ENCODE measurements at places on chromosomes 3 and 15.
A peak's percentile ranks its signal among the peaks of the same experiment; 100 is the strongest.

DNA sequence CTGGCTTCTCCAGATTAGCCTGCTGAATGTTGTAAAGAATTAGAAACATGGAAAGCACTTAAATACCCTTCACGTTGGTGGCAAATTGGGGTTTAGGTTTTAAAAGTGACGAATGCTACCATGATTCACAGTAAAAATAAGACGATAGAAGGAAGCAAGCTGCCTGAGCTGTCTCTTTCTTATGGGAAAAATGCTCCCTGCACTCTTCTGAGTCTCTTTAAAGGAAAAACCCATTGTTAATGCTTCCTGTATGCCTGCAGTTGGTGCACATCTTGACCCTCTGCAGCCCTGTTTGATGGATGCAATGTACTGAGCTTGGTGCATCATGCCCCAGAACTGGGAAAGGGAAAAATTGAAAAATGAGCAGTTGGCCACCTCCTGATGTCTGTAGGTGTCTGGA is 258.6 kb upstream of the RASGRP1 start:
- no peak for DNase-seq

DNA sequence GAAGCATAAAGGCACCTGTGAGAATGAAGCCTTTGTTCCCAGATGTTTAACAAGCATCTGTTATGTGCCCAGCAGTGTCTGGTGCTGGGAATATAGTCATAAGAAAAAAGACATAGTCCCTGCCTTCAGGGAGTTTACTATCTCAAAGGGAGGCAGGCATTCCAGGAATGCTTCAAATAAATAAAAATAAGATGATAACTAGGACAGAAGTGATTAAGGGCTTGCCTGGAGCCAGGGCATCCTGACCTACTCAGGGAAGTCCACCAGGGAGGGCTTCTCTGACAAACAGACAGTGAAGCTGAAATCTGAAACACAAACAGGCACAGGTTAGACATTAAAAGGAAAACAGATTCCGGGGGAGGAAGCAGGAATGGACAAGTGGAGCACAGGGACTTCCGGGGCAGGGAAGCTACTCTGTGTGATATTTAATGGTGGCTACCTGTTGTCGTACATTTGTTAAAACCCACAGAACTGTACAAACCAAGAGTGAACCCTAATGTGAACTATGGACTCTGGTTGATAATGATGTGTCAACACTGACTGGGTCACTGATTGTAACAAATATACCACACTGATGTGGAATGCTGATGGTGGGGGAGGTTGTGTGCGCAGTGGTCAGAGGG is 53.3 kb downstream of the ITGB5 start:
- no peak for DNase-seq

- no peak for DNase-seq
Observed at GRCh38 chr3:126149256-126149902, 31.0 kb downstream of the ALDH1L1 start.

GRCh38 chr15:42628761-42629160 is 53.4 kb downstream of the STARD9 start:
- DNase-seq = no peak

DNA sequence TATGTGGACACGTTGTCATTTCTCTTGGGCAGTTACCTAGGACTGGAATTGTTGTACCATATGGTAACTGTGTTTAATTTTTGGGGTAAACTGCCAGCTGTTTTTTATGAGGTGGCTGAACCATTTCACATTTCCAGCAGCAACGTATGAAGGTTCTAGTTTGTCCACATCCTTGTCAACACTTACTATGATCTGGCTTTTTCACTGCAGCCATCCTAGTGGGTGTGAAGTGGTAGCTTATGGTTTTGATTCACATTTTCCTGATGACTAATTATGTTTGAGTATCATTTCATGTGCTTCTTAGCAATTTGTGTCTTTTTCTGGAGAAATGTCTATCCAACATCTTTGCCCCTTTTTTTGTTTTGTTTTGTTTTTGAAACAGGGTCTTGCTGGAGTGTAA is 96.2 kb downstream of the VGLL4 start:
- DNase-seq = no peak

- DNase-seq = no peak
Observed at GRCh38 chr3:146559388-146559787, 15.0 kb upstream of the PLSCR1 start.

- no peak for DNase-seq
Observed at GRCh38 chr3:138366006-138366759, 17.8 kb downstream of the MRAS start.

GRCh38 chr15:93037820-93038705 is 50.9 kb downstream of the RGMA start:
- no peak for DNase-seq

- no peak for DNase-seq
Observed at GRCh38 chr15:69553686-69554085, 101.1 kb downstream of the RPLP1 start.

DNA sequence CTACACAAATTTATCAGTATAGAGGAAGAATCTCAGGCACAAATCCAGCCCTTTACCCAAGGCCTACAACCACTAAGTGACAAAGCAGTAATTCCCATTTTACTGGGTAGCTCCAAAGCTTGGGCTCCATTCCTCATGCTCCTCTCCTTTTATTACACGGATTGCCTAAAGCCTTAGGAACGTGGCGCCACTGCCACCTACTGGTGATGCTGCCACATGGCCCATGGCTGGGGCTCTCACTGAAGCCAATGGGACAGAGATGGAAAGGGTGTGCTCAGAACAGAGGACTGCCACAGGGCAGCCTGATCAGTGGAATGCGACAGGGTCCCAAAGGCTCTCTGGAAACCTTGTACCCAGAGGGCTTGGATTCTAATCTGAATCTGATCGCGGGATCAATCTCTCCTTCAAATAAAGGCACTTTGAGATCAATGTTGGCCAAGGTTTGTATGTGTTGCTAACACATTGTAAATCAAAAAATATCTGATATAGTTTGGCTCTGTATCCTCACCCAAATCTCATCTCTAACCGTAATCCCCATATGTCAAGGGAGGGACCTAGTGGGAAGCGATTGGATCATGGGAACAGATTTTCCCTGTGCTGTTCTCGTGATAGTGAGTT is 33.5 kb upstream of the LYZL4 start:
- DNase-seq = peak; percentile 56

GRCh38 chr15:57019496-57020160 is 101.2 kb downstream of the TCF12 start:
- no peak for DNase-seq

DNA sequence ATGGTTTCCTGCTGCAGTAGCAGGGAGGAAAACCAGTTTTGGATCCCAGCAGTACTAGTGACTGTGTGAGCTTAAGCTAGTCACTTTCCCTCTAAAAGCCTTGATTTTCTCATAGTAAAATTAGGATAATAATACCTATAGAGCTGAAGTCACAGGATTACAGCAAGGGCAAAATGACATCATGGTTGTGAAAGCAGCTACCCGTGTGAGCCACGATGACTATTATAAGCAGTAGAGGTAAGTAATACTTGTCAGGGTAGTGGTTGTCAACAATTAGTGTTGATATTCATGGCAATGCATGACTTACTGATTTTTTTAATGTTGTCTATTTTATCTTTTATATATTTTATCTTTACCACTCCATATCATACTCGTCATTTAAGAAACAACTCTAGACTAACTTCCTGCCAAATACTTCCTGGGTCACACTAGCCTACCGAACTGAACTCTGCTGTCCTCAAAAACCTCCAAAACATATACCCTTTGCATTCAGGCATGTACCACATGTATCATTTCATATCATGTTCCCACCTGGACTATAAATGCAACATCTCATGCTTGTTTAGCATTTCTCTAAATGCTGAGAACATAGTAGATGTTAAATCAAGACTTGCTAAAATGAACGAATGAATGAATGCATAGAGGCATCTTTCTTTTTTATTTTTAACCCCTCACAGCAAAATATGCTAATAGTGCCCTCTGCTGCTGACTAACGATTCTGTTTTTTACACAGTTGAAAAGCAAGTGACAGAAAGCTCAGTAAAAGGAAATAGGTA is 172.6 kb downstream of the P3H2 start:
- DNase-seq = no peak

GRCh38 chr3:141063831-141064230 is 12.7 kb downstream of the SPSB4 start:
- DNase-seq = no peak

DNA sequence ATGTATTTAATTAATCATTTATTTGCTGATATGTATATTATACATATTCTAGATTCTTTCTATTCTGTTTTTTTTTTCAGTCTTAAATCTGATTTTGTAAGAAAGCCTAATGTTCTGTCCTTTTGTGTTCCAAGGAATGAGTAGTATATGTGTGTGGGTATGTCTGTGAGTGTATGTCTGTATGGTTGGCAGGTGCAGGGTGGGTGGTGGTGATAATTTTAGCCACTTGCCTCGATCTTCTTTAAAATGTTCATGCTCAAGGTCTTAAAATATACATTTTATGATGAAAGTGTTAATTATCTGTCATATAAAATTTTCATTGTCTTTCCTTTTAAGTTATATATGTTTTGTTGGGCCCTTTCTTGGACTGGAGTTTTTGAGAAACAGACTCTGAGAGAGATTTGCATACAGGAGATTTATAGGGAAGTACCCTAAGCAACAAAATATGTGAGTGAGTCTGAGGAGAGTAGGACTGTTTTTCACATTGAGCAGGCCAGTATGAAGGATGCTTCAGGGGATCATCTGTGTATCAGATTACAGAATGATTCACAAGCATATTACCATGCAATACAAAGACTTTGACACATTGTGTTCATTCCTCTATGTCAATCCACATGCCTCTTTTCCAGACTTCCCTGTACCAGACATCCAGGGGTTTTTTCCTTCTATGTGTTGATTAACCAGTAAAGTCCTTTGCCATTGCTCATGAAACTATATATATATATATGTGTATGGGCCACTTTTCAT is 211.0 kb upstream of the DPPA4 start:
- no peak for DNase-seq

- DNase-seq = no peak
Observed at GRCh38 chr3:182041668-182042291, 330.1 kb downstream of the SOX2 start.

GRCh38 chr15:82231842-82232241 is 30.7 kb downstream of the EFL1 start:
- no peak for DNase-seq

GRCh38 chr3:134658555-134658954 is 7.7 kb upstream of the KY start:
- no peak for DNase-seq

DNA sequence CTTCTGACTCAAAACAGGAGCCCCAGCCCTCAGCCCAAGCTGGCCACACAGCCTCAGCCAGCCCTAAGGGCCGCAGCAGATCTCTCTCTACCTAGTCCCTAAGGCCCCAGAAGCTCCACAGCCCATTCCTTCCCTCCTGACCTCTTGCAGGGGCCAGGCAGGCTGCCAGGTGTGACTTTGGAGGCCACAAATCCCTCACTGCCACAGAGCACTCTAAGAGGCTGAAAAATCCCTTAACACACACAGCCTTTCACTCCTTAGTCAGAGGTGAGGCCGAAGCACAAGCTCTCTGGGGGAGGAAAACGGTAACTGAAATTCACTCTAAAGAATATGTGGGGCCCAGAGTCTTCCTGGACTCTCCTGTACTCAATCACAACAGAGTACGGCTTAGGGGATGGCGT is 23.3 kb downstream of the LRRC2 start:
- no peak for DNase-seq

GRCh38 chr15:28885630-28886430 is at the start of gene APBA2:
Gene APBA2 (plus strand): TSS chr15:28885974. CDS start chr15:29053885, 167,911 bp downstream.
- DNase-seq = peak; percentile 47

GRCh38 chr3:53324105-53324504 is 23.2 kb downstream of the DCP1A start:
- DNase-seq = no peak

DNA sequence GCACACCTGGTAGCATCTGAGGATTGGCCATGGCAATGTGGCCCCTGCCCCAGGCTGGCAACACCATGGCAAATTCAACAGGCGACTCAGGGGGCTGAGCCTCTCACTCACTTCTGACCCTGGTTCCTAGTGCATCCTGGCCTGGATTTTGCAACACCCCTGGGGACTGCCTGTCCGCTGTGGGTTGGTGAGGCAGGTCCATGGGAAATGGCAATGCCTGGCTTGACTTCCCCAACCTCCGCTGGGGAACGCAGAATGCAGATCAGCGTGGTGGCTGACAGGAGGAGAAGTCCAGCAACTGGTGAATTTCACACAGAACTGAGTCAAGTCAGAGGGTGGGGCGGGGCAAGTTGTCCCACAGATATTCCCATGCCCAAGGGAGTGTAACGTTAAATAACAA is 3.9 kb upstream of the PSTPIP1 start:
- no peak for DNase-seq

DNA sequence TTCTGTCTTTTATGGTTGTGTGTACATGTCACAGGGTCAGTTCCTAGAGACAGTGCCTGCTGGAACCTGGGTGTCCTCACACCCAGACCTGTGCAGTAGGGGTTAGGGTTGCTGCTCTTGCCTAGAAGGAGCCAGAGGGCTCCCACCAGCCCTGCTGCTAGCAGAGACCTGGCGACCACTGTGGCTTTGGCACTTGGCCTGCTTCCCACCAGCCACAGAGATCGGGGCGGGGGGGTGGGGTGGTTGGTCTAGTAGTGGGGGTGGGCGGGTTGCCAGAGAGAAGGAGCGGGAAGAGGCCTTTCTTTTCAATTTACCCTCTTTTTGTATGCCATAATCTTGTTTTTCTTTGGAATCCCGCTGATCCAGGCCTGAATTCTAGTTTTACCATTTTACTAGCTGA is 29.4 kb downstream of the EEFSEC start:
- no peak for DNase-seq
